ENCODE measurements at places on chromosomes 6 and 20.

DNA sequence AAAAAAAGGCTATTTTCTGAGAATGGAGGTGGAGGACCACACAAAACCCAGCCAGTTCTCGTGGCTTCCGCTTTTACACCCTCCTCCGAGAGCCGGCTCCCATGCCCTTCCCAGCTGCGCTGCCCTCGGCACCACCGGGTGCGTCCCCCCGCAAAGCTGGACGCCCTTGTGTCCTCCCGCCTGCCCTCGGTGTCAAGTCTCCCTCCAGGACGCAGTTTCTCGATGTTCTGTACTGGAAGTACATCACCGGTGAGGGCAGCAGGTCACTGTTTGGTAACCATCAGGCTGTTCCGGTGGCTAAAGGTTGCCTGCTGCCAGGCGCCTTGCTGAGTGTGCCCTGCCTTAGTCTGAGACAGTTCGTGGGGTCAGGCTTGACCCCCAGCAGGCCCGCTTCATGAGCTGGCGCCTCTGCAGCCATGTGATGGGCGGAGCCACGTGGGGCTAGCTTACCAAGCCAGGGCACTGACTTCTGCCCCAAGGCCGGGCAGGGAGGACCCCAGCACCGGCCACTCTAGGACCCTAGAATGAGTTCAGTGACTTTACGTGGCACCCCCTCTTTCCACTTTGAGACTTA, 34.6 kb downstream of the RREB1 start:
- DNase-seq = no peak

- no peak for DNase-seq
Observed at GRCh38 chr6:139290787-139291311, 949 bp downstream of the TXLNB start.

DNA sequence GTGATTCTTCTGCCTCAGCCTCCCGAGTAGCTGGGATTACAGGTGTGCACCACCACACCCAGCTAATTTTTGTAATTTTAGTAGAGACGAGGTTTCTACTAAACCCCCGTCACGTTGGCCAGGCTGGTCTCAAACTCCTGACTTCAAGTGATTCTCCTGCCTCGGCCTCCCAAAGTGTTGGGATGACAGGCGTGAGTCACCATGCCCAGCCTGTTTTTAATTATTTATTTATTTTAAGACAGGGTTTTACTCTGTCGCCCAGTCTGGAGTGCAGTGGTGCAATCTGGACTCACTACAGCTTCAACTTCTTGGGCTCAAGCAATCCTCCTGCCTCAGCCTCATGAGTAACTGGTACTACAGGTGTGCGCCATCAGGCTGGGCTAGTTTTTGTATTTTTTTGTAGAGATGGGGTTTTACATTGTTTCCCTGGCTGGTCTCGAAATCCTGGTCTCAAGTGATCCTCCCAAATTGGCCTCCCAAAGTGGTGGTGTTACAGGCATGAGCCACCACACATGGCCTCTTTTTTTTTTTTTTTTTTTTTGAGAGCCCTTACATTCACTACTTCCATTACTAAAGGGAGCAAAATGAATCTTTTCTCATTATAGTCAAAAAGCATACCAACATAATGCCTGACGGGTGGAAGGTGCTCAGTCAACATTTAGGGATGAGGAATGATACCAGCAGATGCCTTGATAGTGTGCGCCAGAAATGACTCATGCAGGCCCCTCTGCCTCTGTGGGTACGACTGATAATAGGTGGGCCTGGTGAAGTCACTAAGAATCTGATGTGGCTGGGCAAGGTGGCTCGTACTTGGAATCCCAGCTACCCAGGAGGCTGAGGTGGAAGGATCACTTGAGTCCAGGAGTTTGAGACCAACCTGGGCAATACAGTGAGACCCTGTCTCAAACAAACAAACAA, 17.8 kb upstream of the RALGAPB start:
- peak; percentile 89 for DNase-seq

DNA sequence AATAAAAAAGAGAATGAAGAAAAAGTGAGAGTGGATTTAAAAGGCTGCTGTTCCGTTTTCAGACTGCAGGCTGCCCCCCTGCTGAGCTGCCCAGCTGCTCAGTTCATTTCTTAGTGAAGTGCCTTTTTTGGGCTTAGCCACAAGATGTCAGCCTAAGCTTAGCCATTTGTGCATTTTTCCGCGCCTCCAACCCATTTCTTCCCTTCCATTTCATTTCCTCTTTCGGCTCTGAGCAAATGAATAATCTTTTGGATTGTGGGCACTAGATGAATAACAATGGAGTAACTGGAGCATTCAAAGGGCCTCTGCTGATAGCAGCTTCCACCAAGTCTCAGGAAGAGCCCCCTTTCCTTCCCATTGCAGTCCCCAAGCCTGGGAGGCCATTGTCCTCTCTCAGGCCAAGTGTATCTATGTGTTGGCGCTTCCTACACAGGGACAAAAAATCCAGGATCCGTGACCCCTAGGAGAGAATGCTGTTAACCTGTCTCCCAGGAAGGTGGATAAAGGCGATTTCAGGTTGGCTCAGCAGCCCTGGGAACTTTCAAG, 83.5 kb upstream of the SPTLC3 start:
- DNase-seq = peak; percentile 85

- no peak for DNase-seq
Observed at GRCh38 chr20:49979030-49979832, 3.5 kb upstream of the SNAI1 start.

DNA sequence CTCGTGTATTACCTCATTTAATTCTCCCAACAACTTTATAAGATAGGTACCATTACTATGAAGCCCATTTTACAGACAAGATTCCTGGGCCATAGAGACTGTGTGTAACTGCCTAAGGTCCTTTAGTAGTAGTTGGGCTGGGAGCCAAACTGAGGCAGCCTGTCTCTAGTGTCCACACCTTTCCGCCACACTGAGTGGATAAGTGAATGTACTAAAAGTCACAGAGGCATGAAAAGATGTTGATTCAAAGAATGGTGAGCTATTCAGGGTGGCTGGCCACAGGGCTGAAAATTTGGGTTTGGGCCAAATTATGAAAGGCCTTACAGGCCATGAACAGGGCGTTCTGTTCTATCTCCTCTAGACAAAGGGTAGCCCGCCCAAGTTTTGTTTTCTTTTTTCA, 11.0 kb downstream of the CD24 start:
- no peak for DNase-seq

- no peak for DNase-seq
Observed at GRCh38 chr6:151089978-151090377, 149.8 kb upstream of the AKAP12 start.

- DNase-seq = no peak
Observed at GRCh38 chr6:97068211-97068610, 143.7 kb downstream of the KLHL32 start.

DNA sequence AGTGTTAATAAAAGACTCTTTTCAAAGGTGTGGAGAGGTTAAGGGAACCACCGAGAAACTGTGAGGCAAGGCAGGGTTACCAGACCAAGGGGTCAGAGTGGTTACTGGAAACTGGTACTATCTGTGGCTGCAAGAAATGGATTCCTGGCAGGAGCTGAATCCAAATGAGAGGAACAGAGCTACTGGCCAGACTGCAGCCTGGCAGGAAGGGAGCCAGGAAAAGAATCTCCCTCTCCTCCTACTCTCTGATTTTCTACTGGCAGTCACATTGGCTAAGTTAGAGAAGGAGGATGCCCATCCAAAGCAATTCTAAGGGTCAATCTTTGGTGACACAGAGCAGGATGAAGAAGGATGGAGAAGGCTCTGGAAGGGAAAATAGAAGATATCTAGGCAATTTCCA, 211.5 kb downstream of the GRM1 start:
- no peak for DNase-seq

DNA sequence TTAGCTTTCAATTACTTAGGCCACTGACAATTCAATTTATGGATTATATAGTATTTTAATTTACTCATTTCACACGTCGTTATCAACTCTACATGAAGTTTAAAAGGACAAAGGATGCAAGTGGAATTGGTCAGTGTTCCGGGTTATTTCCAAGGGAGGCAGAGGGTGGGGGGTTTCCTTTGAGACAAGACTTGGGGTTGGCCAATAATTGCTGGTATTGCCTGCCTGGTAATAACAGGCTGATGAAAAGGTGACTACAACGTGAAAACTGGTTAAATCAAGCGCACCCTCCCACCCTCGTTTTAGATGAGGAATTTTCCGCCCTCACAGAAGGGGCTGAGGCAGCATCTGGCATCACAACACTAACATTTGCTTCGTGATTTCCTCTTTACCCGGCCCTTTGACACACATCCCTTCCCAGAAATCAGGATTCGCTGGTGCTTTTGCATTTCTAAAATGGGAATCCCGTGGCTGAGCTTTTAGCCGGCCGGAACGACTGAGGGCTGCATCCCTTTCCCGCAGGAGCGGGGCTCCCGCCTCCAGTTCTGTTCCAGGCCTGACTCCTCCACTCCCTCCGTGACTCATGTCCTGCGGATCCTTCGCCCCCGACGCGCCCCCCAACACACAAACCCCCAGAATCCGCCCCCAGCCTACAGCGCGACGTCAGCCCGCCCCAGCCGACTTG, 999 bp upstream of the PIM1 start:
- DNase-seq = peak; percentile 65

DNA sequence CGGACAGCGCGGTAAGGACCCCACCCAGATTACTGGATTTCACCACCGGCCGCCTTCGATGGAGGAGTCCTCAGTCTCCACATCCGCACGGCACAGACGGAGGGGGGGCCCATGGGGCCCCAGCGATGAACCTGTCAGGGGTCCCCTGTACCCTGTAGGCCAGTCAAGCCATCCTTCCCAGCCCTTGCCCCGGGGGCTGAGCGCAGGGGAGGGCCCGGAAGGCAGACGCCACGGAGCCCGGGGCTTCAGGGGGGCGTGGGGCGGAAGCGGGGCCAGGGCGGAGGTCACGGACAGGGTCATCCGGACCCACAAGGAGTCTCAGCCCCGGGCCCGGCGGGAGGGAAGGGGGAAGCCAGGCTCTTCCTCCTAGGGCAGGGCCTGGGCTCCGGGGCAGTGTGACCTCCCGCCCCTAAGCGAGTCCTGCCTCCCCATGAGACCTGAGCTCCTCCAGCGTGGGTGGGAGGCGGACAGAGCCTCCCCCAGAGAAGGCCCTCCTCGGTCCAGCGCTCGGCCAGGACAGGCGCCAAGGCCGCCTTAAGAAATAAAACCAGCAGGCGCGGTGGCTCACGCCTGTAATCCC, 22.8 kb downstream of the ZBTB46 start:
- DNase-seq = no peak

GRCh38 chr6:41715795-41716515, 19.5 kb downstream of the TFEB start:
- DNase-seq = no peak

DNA sequence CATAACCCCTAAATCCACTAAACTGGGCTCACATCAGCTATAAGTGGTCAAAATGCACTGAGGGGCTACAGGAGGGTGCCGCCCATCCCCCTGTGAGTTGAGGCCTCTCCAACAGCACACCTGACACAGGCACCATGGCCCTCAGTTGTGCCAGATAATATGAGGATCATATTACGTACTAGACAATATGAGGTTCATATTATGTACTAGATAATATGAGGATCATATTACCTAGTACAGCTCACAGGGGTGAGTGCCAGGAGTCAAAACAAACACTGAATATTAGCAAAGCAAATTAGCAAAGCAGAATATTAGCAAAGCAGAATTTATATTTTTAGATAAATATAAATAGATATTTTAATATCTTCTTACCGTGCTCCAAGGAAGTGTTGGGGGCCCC, 35.3 kb downstream of the CD24 start:
- no peak for DNase-seq

- DNase-seq = no peak
Observed at GRCh38 chr20:17807651-17808050, 107.9 kb downstream of the BANF2 start.

GRCh38 chr20:1845163-1845523, 50.1 kb upstream of the SIRPA start:
- DNase-seq = no peak

- DNase-seq = no peak
Observed at GRCh38 chr6:2794171-2794730, 29.1 kb downstream of the WRNIP1 start.

GRCh38 chr20:61055180-61056010, 196.7 kb upstream of the CDH4 start:
- DNase-seq = no peak

DNA sequence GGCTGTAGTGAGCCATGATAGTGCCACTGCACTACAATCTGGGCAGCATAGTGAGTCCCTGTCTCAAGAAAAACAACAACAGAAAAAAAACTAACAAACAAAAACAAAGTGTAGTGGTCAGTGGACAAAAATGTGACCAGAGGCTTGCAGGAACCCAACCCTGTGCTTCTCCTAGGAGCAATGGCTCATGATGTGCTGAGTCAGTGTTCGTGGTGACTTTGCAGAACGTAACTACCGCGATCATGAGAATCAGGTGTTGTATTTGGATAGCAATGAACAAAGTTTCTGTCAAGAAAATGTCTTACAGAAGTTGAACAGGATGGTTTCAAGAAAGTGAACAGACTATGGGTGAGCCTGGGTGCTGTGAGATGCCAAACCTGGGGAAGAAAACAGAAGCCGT, 18.5 kb upstream of the FOXC1 start:
- DNase-seq = no peak

DNA sequence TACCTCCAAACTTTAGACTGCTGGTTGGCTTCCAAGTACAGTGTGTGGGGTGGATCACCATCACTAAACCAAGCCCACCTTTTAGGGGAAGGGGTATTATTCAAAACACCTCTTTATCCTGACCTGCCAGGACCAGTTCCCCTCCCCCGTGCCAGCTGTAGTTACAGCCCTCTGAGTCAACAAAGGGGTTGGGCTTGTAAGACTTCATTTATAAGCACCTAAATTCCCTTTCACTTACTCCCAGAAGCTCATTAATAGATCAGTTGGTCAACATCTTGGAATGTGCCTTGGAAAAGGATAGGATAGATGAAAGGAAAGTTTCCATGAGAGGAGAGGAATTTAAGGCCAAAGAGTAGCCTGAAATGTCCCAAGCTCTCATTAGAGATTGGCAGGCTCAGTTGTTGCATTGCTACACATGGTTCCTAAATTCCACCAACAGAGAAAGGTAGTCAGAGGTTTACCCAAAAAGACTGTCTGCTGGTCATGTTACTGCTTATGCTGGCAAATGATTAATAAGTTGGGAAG, 59.2 kb downstream of the TNFAIP3 start:
- DNase-seq = peak; percentile 93

- DNase-seq = no peak
Observed at GRCh38 chr20:56688106-56688505, 59.0 kb downstream of the TFAP2C start.

DNA sequence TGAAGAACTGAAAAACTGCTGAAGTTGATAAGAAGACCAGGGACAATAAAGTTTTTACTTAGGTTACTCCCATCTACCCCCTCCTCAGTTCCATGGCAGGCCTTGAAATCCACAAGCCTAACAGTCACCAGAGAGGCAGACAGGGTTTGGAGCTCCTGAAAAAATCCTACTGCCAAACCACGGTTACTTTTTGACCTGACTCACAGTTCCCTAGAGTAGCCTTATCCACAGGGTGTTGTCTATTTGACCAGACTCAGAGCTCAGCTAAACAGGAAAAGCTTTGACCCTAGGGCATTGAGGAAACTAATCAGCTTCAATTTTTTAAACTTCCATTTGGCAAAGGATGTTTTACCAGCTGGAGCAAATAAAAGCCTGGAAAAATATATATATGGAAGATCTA, 257.7 kb upstream of the NT5E start:
- no peak for DNase-seq
